ENCODE measurements at places on chromosomes 16 and 17.

DNA sequence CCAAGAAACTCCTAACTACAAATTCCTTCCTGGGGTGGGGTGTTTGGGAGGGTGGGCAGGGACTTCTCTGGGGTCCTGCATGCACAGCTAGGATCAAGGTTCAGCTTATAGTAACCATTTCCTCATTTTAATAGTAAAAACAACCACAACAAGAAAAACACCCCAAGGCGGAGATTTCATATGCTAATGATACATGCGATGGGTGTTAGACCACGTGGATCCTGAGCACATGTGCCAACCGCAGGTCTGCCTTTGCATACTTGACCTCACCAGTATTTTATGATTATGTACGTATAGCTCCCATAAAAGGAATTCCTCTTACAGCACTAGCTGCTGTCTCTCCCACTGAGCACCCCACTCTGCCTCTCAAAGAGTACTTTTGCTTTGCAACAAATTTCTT is 1.9 kb downstream of the KRTAP4-11 start:
- no peak for DNase-seq

GRCh38 chr16:19393226-19394111 is 24.2 kb upstream of the TMC5 start:
- DNase-seq, result peak; percentile 48

GRCh38 chr16:55324285-55325079 is 479 bp downstream of the IRX6 start:
- DNase-seq, result no peak

GRCh38 chr16:69514356-69514755 is 51.4 kb upstream of the NFAT5 start:
- DNase-seq, result no peak

DNA sequence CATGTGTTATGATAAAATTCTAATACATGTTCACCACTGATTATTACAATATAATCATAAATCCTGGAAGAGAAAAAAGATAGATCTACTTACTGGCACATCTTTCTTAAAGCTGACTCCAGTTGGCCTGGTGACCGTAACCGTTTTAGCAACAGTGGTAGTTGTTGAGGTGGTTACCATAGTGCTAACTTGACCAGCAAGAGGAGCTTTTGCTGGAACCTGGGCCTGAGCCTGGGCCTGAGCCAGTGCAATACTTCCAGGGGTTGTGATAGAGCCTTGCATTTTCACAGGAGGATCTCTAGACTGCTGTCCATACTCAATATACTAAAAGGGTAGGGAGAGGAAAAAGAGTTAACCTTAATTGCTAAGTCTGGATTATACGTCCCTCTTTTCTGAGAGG is 36.2 kb downstream of the SETD6 start:
- no peak for DNase-seq

DNA sequence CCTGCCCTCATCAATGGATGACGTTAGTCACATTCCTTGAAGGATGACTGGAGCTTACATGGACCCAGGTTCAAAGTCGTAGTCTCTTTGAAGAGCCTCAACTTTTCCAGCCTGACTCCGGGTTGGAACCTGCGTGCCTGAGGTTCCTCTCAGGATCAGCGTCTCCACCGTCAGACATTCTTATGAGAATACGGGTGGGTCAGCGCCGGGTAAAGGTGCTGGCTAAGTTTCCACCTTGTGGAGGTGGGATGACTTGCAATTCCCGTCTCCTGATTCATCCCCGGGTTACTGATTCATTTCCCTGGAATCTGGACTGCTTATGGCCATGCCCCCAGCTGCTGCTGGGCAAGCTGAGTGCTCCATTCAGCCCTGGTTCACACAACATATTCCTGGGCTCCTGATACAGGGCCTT is 38.9 kb upstream of the CMIP start:
- DNase-seq, result peak; percentile 81

DNA sequence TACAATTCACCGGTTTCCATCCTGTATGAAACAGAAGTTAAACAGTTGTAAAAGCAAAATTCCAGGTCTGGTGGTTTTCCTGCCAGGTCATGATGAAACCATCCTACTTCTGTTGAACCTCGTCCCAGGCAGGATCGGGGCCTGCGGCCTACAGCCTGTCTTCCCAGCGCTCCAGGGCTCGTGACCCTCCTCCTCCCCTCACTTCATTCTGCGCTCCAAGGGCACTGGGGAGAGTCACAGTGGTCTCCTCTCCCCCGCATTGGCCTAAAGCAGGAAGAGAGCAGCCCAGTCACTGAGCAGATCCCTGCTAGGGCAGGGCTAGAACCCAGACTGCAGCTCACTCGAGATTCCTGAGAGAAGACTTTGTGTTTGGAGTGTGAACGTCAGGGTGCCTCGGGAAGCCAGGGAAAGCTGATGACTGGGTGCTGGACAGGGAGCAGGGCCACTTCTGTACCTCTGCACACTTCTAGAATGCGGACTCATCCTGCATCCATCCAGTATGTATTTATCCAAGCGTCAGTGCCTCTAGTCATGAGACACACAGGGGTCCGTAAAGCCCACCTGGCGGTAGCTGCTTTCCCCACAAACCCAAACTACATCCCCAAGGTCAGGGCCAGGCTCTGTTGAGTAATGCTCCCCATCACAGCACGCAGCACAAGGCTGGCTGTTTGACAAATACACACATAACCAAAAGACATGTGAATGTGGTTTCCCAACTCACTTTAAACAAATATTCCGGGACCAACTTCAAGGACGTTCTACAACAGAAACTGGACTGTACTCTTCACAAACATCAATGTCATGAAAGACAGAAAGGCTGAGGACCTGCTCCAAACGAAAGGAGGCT is 1.7 kb upstream of the ITGAE start:
- DNase-seq, result peak; percentile 71

DNA sequence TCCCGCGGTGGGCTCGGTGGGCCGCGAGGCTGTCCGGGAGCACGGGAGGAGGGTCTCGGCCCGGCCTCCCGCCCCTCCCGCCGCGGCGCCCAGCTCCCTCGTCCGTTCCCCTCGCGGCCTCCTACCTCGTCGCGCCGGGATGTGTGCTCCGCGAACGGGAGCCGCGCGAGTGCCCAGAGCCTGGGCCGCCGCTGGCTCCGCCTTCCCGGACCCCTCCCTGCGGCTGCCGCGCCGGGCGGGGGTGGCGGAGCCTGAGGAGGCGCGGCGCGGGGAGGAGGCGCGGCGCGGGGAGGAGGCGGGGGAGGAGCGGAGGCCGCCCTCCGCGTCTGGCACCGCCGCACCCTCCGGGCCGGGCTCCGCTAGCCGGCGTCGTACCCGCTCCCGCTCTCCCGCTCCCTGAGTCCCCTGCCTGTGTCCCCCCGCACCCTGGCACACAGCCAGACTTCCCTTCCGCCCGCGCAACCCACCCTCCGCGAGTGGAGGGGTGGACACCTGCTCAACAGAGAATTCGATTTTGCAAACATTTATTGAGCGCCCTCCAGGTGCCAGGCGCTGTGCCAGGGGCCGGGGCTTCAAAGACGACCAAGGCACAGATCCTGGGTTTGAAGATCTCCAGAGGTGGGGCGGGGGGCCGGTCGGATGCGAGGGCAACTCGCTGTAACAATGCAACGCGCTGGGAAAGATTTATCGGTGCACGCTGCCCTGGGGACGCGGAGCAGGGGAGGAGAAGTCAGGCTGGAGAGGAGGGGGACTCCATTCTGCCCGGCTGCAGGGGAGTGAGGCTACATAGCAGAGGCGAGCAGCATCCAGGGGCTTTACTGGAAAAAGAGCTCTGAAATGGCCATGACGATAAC is at the start of gene MPP3:
Gene MPP3, minus strand, starts transcription at position 171 of the 854 bp plus-strand sequence. CDS start 1,240 bp downstream, outside the sequence.
- peak; percentile 68 for DNase-seq

DNA sequence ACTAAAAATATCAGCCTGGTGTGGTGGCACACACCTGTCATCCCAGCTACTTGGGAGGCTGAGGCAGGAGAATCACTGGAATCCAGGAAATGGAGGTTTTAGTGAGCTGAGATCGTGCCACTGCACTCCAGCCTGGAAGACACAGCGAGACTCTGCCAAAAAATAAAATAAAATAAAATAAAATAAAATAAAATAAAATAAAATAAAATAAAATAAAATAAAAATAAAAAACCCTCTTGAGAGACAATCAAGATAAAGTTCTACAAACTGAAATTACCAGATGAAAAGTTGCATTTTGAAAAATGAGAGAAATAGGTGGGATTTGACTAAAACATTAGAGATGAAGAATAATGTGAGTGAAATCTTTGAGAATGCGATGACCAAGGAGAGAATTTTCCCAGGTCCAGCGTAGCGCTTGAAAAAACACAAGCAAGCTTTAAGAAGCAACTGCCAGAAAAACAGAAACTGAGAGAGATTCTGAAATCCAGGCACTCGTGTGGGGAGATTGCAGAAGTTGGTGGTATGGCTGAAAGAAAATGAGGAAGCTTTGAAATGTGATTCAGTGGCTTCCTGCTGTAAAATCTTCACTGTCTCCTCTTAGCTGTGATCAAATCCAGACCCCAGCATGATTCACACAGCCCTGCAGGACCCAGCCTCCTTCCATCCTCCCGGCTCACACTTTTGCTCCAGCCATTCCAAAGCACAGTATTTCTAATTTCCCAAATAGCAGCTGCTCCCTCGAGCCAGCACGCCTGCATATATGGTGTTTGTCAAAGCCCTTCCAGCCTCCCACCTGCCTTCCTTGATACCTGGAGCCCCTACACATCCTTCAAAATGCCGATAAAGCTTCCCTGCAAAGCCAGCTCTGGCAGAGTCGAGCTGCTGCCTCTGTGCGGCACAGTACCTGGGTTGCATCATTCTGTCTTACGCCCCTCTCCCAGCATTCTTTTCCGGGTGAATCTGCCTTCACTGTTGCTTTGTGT is 8.2 kb upstream of the CD300E start:
- no peak for DNase-seq

GRCh38 chr16:58127033-58127556 is 2.1 kb downstream of the CFAP20 start:
- DNase-seq, result peak; percentile 25

DNA sequence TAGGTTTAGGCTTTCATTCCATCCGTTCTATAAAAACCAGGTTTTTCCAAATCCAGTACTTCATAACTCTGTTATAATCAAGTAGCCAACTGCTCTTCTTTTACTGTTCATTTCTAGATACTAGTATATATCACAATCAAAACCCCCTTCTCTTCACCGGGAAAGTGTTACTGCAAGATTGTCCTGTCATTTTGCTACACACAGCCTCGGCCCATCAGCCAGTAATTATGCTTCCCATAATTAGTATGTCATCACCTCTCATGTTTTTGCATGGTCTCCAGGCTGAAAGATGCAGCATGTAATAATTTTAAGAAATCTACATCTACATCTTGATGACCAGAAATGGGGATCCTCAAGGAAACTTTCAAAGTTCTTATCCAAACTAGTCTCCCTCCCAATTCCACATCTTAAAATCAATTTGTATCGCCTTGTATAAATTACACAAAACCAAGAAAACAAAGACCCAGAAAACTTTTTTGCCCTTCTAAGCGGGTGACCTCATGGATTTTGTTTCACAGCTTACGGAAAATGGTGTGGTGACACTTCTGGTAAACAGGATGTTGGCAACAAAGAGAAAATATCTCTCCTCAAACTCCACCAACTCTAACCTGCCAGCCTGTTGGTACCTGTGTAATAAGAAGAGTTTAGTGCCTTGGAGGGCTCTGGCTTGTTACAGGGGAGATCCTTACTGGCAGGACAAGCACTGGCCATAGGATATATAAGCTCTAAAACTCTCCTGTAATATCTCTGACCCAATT is 9.3 kb downstream of the TACO1 start:
- no peak for DNase-seq

GRCh38 chr16:11605891-11606290 is 19.2 kb upstream of the LITAF start:
- DNase-seq, result no peak

DNA sequence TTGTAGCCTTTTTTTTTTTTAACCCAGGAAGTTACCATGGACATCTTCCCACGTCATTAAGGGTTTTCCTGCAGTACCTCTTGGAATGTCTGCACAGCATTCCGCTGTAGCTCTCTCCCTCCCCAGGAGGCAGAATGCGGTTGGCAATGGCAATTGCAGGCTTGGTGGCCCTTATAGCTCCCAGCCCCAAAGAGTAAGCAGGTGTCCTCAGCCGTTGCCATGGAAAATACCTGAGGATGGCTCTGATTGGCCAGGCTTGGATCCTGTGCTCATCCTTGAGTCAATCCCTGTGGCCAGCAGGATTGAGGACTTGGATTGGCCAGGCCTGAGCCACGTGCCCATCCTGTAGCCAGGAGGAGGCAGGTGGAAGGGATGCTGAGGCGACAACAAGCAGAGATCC is 15.5 kb upstream of the TIMP2 start:
- no peak for DNase-seq

- DNase-seq, result no peak
Observed at GRCh38 chr16:4393240-4393600, 21.6 kb downstream of the VASN start.

GRCh38 chr17:4969047-4969550 is 1.5 kb upstream of the SPAG7 start:
- DNase-seq, result peak; percentile 96

- DNase-seq, result no peak
Observed at GRCh38 chr17:81865733-81866439, 5.3 kb downstream of the ARHGDIA start.

GRCh38 chr16:50821586-50821985 is 79.7 kb downstream of the CYLD start:
- peak; percentile 44 for DNase-seq

DNA sequence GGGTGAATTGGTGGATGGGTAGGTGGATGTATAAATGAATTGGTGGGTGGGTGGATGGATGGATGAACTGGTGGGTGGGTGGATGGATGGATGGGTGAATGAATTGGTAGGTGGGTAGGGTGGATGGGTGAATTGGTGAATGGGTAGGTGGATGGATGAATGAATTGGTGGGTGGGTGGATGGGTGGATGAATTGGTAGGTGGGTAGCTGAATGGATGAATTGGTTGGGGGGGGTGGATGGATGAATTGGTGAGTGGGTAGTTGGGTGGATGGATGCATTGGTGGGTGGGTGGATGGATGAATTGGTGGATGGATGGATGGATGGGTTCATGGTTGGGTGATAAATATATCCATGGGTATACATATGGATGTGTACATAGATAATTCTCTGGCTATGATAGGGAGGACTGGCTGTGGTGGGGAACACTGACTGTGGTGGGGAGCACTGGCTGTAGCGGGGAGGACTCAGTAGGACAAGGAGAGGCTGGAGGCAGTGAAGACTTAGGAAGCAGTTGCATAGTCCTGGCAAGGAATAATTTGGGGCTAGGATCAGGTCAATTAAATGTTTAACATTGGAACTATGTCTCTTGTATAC is 54.4 kb downstream of the ABCC1 start:
- DNase-seq, result no peak

DNA sequence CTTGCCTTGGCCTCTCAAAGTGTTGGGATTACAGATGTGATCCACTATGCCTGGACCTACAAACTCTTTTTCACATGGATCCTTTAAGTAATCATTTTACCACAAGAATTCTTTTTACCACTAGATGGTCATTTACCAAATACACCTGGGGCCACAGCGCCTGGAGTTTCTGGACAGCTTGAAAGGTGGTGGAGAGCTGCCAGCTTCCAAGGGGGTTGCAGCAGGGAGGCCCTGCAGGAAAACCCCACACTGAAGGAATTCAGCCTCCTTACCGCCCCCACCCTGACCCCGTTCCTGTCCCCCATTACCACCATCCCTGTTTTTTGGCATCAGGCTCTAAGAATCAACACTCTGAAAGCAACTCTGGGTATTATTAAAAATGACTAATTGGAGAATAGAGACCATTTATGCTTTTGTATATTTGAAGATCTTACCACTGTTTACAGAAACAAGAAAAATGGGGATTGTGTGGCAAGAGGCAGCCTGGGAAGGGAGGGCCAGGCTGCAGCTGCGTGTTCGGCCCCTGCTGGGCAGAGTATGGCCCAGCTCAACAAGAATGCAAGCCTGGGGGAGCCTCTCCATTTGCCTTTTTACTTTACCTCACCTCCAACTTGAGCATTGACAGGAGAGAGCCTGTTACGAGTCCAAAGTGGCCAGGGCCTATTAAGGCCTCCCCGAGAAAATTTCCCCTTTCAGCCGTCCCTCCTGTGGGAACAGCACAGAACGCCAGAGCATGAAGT is 209.9 kb downstream of the ZFHX3 start:
- no peak for DNase-seq

Measured in HCEC 1CT (cell line).